Fibroblast of villous mesenchyme (primary cell): ENCODE measurements at places on chromosomes 4 and X.

DNA sequence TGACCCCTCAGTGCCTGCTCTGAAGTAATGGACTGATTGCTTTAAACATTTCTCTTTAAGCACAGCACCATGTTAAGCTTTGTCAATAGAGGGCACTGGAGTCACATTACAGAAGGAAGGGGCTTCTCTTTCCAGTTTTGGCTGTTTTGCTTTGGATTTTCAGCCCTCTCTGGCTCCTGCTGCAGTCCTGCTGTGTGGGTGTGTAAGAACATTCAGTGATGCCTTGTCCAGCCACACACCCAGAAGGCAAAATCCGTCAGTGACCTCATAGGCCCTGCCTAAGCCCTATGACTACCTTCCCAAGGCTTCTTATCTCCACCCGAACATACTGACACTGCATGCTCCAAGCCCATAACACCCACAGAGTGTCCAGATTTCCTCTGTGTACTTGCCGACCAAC, 215.3 kb upstream of the CTSO start:
- DNase-seq = peak; percentile 80

GRCh38 chr4:140138428-140138827, 15.6 kb downstream of the MAML3 start:
- DNase-seq = no peak

GRCh38 chr4:172149329-172149728, 336.1 kb downstream of the GALNTL6 start:
- no peak for DNase-seq

DNA sequence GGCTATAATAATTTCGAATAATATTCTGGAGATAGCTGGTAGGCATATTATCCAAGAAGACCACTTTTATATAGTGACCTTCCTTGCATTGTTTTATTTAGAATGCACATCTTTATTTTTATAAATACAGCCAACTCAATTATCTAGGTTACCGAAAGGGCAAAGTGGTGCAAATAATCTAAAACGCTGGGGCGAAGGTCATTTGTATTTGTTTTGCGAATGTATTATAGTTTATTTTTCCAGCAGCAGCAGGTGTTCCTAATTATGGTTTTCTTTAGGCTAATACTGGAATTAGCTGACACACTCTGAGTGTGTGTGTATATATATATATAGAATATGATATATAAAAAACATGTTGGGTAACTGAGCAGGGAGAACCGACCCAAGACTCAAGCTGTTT, 48.1 kb upstream of the RAP2C start:
- no peak for DNase-seq
